Activated CD4-positive, CD25-positive, alpha-beta regulatory T cell treated with anti-CD3 and anti-CD28 coated beads, Interleukin-2, amount 50 U/mL, for 24 hours (primary cell): ENCODE measurements at places on chromosomes 13 and 19.

DNA sequence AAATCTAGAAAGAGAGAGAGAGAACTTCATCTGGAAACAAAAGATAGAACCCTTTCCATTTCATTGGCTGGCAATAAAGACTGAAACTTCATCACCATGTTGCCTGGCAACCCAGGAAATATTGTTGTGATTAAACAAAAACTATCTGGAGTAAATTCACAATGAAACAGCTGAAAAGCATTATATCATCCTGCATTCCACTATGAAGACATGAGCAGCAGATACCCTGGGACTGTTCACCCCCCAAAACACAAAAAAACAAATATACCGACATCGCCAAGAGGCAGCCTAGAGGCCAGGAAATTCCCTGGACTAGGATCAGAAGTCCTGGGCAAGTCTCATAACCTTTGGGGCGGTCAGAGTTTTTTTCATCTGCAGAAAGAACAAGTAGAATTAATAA, 158.3 kb downstream of the FOXO1 start:
- peak; percentile 38 for ATAC-seq

GRCh38 chr19:19405971-19406877, 749 bp downstream of the GATAD2A start:
- peak; percentile 11 for ATAC-seq

GRCh38 chr19:10293637-10294367, 4.0 kb downstream of the ICAM5 start:
- no peak for ATAC-seq

DNA sequence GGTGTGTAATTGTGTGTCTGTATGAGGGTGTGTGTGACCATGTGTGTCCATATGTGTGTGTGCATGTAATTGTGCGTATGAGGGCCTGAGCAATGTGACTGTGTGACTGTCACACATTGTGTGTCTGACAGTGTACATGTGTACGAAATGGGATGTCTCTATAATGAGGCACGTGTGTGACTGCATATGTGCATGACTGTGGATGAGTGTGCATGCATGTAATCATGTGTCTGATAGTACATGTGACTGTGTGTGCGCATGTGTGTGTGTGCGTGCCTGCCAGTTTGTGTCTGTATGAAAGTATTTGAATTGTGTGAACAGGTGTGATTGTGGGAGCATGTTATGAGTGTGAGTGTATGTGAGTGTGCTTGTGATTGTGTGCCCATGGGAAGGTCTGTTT, 2.2 kb upstream of the ACSBG2 start:
- no peak for ATAC-seq

GRCh38 chr13:106657104-106657503, 89.2 kb upstream of the ARGLU1 start:
- no peak for ATAC-seq

DNA sequence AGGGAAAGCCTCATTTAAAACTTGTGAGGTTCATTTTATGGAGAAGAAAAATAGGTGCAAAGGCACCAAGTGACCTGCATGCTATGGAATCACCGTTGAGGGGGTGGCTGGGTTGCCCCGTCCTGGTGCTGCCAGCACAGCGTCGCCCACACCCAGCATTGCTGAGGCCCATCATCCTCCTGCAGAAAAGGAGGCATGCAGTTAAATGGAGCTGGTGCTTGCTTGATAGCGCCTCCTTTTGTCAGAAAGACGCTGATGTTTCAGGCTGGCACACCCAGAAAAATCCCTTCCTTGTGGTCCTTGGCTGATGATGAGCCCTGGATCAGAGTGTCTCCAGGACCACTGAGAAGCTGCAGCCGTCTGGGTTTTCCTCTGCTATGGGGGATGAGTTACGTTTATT, 36.9 kb downstream of the DHRS12 start:
- no peak for ATAC-seq

DNA sequence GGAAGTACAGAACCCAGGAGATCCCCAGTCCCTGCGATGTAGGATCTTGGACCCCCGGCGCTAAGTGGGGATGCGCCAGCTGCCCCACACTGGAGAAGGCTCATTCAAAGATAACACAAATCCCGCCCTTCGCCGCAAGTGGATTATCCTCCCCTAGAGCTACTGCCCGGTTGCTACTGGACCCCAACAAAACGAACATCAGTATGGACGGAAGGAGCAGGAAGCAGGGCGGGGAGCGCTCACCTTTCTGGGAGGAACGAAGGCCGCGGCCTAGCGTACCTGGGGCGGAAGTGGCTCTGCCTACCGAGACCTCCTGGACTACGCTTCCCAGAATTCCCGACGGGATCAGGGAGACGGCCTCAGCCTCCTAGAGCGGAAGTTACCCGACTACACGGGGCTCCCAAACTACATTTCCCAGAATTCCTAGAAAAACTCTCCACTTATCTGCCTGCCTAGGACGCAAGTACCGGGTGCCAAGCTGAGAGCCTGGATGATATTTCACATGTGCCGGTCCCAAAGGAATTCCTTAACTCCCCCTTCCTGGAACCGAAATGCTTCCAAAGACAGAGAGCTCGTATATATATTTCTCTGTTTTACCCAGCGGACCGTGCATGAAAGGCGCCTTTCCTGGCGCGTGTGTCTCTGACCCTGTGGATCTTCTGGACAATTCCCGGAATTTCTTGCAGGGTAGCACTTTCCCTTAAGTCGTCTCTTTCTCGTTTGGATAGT, at the start of gene ZNF112:
ZNF112 (minus strand) TSS at position 298 of the 729 bp plus-strand sequence. CDS start 16,141 bp downstream, outside the sequence.
- ATAC-seq = no peak

GRCh38 chr13:101492251-101492910, 39.9 kb downstream of the ITGBL1 start:
- no peak for ATAC-seq

- ATAC-seq = no peak
Measured at GRCh38 chr19:8088752-8089663, 36.4 kb downstream of the CCL25 start.

- ATAC-seq = no peak
Measured at GRCh38 chr19:55973982-55974381, 12.6 kb upstream of the NLRP5 start.

DNA sequence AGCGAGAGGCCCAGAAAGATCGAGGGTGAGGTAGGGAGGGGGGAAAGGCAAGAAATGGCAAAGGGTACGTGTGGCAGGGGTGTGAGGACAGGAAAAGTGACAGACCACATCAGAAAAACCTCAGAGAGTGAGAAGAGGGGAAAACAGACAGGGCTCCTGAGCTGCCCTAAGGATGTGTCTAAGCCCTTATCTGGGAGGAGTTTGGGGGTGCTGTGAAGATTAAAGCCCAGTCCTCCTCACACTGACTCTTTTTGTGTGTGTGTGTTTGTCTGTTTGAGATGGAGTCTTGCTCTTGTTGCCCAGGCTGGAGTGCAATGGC, 703 bp upstream of the PTH2 start:
- no peak for ATAC-seq

GRCh38 chr19:6540918-6541689, 10.3 kb downstream of the TNFSF9 start:
- ATAC-seq = peak; percentile 30

GRCh38 chr13:43002021-43002420, 10.0 kb upstream of the EPSTI1 start:
- ATAC-seq = no peak

- ATAC-seq = no peak
Measured at GRCh38 chr19:7783991-7784423, 21.0 kb downstream of the CLEC4M start.

GRCh38 chr13:49395451-49395865, 48.4 kb downstream of the CAB39L start:
- no peak for ATAC-seq

- no peak for ATAC-seq
Measured at GRCh38 chr13:32998966-32999365, 17.3 kb upstream of the KL start.

- no peak for ATAC-seq
Measured at GRCh38 chr19:55220525-55220924, 8.0 kb downstream of the TMEM86B start.

- ATAC-seq = no peak
Measured at GRCh38 chr19:18520848-18521691, 800 bp downstream of the ELL start.

DNA sequence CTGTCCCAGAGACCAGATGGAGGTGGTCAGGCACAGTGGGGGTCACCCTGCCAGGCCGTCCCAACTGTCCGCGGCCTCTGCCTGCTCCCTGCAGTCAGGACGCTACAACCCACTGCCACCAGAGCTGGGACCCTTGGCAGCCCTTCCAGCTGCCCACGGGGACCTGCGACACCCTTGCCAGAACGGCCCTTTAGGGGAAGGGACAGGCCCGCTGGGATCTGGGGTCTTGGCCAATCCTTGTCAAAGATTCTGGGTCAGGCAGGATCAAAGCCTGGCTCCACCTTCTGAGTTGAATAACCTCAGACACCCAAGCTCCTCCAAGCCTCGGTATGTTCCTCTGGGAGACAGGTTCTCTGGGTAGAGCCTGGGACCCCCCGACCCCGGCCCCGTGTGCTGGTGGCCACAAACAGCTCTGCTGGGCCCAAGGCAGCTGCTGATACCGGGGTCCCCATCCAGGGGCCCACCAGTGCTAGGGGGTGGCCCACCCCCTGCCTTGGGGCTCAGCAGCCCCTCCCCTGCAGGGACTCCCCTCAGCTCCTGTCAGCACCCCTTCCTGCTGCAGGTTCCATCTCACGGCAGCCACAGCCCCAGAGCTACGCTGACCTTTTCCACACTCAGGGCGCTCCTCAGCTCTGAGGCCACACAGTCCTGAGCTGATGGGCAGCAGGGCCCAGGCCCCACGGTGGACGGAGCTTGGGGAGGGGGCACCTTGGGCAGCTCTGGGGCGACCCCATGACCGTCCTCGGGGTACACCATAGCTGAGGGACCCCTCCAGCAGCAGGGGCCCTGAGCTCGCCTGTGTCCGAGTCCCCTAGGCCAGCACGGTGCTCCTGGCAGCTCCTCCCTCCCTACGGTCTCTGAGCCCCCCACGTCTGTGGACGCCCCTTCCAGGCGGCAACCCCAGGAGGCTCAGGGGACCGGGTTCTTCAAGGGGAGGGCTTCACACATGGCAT, 18.4 kb downstream of the SBNO2 start:
- no peak for ATAC-seq

DNA sequence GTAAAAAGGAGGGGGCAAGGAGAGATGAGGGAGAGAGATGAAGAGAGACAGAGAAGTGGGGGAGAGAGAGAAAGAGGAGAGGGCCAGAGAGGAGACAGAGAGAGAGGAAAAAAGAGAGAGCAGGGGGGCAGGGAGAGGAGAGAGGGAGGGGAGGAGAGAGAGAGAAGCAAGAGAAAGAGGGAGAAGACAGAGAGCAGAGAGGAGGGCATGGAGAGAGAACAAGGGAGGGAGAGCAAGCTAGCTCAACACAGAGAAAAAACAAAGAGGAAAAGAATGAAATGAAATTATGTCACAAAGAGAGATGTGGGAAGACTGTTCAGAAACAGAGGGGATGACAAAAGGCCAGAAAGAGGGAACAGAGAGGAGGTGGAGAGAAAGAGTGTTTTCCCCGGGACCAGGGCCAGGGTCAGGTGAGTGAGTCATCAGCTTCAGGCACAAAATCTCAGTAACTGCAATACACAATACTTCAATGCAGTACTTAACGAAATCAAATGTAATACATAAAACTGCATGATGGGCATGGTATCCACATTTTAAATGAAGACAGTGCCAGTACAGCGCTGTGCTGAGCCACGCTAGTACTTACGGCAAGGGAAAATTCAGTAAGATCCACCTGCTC, 4.8 kb downstream of the KLK7 start:
- no peak for ATAC-seq

- ATAC-seq = no peak
Measured at GRCh38 chr13:45327253-45327955, 13.6 kb downstream of the TPT1 start.

DNA sequence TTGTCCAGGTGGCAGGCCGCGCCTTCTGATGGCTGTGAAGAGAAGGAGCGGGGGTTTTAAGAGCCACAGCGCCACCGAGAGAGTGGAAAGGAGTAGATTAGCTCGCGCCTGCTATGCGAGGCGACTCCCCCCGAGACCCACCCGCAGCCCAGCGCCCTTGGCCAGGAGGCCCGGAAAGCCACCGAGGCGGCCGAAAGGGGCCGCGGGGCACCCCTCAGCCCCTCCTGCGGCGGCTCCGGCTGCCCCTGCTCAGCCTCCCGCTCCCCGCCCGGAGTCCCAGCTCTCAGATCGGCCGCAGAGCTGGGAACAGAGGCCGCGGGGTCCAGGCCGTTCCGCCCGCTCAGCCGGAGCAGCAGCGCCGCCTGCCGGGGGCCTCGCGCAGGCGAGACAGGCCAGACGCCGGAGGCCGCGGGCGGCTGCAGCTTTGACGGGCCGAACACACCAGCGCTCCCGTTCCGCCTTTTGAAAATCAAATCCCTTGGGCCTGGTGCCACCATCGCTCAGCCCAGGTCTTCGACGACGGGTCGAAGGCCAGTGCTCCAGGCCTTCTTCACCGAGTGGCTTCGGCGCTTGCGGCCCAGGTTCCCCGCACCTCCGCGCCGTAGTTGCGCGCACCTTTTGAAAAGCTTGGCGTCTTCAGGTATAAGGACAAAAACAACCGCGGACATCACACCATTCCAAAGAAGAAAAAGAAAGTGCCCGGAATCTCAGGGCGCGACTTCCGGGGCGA, 15.3 kb downstream of the CDX2 start:
- ATAC-seq = peak; percentile 87

DNA sequence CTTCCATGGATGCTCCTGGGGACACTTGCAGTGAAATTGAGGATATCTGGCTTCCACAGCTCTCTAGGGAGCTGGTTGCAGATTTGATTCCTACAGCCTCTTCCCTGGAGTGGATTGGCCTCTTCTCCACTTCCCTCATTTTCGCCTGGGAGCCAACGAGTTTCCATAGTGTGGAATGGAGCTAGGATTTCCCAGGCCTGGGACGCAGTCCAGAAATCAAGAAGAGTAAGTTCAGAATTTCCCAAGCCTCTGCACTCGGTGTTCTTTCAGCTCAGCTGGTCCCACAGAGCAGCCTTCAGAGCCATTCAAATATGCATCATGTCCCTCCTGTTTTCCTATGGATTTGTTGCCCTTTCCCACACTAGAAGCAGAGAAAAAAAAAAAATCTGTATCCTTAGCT, 68.2 kb downstream of the RAP2A start:
- ATAC-seq = no peak

- no peak for ATAC-seq
Measured at GRCh38 chr19:28466107-28467045, 746.6 kb downstream of the UQCRFS1 start.

- no peak for ATAC-seq
Measured at GRCh38 chr13:47549219-47549752, 451.8 kb downstream of the SUCLA2 start.
